ENCODE measurements at places on chromosomes 13 and 19.

DNA sequence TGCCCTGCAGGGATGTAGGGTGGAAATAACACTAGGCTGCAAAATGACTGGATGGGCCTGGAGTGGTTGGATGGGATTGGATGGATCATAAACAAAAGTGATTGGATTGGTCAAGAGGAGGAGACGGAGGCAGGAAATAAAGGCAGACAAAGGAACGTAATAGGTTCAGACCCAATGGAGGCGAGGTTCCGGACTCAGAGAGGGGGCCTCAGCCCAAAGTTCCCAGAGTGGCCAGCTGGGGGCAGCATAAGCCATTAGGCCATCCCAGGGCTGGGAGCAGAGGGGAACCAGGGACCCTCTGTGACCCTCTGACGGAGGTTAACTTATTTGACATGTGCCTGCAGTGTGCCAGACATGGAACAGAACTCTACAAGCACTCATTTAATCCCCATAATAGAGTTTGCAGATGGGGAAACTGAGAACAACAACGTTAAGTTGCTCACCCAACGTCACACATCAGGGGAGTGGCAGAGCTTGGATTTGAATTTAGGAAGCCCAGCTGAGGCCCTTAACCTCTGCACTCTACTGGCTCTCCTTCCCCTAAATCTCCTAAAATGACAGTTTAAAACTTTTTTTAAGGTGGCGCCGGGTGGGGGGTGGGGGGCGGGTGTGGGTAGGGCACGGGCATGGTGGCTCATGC, 15.3 kb upstream of the MAP1S start:
- DNase-seq, result no peak

GRCh38 chr13:47168066-47168465, 271.2 kb upstream of the HTR2A start:
- no peak for DNase-seq

DNA sequence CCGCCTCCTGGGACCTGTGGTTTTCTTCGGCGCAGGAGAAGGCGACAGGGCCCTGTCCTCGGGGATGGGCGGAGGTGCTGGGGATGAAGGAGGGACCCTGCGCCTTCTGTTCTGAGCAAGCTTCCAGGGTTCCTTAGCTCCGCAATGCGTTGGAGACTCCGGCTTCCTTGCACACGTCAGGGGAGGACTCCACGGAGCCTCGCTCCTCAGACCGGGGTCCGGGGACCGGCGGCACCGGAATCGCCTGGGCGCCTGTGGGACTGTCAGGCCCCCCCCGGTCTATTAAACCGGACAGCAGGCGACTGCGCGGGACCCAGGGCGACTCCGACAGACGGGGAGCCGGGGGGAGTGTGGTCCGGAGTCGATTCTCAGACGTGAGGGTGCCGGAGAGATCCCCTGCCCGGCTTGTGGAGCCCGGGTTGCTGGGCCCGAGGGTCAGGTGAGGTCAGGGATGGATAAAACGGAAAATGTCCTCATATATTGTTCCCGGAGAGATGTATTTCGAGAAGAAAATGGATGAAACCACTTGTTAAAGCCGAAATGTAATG, 227.4 kb downstream of the TEX29 start:
- DNase-seq, result no peak

DNA sequence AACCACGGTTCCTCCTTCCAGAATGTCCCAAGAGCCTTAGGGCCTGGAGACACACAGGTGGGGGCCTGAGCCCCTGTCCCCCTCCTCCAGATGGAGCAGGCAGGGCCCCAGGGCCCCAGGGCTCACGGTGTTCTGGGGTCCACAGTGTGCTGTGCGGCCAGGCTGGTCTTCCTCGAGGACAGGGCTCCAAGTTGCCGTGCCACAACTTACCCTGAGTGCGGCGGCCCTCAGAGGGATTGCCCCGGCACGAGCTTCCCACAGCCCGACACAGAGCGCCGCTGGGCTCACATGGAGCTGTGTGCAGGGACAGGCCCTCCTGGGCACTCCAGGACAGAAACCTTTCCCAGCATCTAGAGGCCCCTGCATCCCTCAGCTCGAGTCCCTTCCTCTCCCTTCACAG, 160.8 kb downstream of the KDM4B start:
- DNase-seq, result no peak

DNA sequence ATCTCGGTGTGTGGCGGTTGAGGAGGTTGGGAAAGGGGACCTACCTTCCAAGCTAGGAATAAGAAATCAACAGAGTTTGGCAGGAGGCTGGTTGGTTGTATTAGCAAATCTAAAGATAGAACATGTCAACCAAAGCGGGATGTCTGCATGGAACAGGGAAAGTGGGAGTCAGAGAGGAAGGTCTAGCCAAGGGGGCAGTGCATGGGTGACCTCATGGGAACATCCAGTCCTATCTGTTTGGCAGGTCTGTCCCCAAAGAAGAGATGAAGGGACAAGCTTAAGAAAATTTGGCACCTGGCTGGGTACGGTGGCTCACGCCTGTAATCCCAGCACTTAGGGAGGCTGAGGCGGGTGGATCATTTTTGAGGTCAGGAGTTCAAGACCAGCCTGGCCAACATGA, 118.7 kb upstream of the TSC22D1 start:
- DNase-seq, result no peak

GRCh38 chr13:23069566-23069965, 111.2 kb upstream of the SGCG start:
- no peak for DNase-seq

DNA sequence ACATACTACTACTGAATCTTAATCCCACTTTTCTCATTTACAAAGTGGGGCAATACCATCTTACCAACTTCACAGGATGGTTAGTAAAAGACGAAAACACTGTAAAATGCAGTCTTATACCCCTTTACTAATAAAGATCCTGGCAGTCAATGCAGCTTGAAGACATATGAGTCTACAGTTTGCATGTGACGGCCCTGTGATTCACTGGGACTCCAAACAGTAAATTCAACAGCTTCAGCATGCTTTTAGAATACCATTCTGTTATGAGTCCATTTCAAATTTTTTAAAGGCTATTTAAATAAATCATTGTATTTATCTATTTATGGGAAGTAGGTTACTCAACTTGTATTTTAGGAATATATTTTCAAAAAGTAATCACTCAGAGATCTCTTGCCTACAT, 629.1 kb downstream of the LIG4 start:
- no peak for DNase-seq

DNA sequence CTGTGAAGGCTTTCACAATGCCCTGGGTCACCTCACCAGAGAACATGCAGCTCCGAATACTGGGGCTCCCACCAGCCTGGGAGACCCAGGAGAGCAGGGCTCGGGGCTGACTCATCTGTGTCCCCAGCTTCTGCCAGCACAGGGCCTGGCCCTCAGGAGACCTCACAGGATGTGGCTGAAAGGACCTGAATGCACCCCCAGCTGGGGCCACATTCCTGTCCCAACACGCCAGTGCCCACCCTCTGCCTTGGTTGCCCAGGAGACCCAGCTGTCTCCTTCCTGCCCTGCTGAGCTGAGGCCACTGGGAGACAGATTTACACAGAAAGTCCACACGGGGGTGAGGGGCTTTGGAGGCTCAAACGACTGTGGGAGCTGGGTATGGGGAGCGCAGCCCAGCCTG, 11.9 kb downstream of the BCAT2 start:
- DNase-seq, result no peak

DNA sequence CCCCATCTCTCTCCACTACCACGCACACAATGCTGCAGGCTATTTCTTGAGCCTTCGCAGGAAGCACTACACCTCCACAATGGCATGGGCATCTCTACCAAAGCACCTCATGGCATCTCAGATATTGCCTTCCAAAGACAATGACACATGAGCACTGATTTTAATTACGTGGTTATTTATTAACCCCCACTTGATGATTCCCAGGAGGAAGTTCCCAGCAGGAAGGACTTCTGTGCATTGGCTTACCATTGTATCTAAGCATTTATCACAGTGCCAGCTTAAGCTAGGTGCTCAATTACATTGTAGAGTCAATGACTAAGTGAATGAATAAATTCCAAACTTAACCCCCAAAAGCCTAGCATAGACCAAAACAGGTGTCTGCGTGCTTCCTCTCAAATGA, 101.4 kb downstream of the ABCC4 start:
- DNase-seq, result no peak

DNA sequence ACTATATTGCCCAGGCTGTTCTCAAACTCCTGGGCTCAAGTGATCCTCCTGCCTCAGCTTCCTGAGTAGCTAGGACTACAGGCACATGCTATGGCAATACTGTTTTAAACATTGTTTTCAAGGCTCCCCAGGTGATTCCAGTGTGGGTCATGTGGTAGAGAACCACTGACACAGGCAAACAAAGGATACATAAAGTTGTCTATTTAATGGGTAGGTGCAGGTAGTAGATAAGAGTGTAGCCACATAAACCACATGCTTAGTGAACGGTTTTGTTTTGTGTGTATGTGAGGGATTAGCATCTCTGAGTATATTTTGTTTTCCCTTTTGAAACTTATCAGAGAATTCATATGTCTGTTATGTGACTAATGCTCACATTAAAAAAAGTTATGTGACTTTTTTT, 36.7 kb downstream of the USPL1 start:
- DNase-seq, result no peak

GRCh38 chr13:25608181-25608580, 236.4 kb downstream of the ATP8A2 start:
- DNase-seq, result no peak

DNA sequence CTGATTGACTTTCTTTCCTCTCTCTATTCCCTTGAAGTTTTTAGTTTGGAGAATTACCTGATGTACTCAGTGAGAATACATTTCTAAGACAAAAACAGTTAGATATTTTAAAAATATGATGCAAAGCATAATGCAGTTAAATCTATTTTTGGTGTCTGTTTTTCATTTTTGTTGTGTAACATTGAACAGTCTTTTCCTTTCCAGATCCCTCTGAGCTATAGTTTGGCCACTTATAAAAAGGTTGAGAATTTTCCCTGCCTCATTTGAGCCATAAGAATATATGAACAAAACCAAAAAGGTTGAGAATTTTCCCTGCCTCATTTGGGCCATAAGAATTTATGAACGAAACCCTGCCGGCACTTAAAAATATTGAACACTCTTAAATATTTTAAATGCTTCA, 57.0 kb upstream of the IPO5 start:
- no peak for DNase-seq

GRCh38 chr19:3150739-3151329, 15.0 kb downstream of the GNA15 start:
- no peak for DNase-seq

- DNase-seq, result no peak
Observed at GRCh38 chr13:98398581-98398980, 178.3 kb downstream of the STK24 start.

- no peak for DNase-seq
Observed at GRCh38 chr19:39833160-39833463, 850 bp downstream of the DYRK1B start.

DNA sequence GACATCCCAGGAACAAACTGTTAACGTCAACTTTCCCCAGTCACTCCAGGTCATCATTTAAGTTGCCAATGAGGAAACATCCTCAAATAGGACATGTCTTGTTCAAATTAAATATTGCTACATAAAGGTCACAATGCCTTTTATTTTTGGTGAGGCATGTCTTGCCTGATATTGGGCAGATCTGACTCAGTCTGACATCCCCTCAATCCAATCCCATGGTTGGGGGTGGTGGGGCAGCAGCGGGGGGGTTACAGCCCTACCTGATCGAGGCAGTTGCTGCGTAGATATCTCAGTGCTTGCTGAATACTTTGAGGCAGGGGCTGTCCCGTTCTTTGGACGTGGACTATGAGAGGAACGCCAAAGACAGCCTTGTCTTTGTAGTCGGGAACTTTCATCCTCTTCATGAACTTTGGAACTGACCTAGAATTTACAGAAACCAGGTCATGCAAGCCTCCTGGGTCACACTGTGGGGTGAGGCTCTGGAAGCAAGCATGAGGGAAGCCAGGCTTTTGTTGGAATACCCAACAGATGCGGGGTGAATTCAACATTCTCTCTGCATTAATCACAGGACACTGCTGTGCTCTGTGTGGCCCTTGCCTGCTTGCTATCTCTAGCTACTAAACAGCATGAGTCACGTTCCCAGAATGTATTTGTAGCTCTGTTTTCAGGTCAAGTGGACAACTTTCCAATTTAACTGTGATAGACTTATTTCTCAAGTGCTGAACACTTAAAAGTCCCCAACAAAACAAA, 109.8 kb downstream of the KL start:
- peak; percentile 89 for DNase-seq

- DNase-seq, result peak; percentile 93
Observed at GRCh38 chr19:37468961-37469777, at the start of gene ZNF570. ZNF570 (plus strand) TSS chr19:37469356; CDS start chr19:37470355, 999 bp downstream.

GRCh38 chr13:21673789-21674489, 3.1 kb downstream of the FGF9 start:
- DNase-seq, result peak; percentile 61

DNA sequence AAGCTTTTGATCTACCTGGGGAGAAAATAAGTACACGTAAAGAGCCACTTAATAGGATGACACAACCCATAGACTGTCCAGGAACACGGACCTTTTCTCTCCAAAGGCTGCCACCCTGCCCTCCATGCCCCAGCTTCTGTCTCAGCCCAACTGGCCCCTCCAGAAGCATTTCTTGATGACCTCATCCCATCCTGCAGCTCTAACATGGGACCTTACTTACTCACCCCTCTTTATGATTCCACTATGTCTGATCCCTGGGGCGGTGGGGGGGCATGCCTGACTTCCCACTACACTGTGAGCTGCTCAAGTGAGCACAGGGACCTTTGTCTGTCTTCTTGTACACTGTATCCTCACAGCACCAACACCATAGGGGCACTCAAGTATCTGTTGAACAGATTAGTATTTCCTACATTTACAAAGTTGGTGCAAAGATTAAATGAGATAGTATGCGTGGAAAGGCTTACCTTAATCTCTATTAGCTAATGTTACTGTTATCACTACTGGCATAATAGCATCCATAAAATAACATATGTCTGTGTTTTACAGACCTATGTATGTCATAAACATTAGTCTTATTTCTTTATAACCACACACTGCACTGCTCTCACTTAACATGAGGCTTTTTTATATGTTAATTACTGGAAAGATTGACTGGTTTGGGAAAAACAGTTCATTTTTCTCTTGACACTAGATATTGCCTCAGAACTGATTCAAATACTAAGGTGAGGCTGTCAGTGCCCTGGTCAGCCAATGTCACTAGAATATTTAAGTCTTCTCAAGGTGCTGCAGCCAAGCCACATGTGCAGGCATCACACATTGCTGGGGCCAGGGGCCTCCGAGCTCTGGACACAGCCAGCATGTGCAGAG, 100.9 kb downstream of the FOXO1 start:
- no peak for DNase-seq

DNA sequence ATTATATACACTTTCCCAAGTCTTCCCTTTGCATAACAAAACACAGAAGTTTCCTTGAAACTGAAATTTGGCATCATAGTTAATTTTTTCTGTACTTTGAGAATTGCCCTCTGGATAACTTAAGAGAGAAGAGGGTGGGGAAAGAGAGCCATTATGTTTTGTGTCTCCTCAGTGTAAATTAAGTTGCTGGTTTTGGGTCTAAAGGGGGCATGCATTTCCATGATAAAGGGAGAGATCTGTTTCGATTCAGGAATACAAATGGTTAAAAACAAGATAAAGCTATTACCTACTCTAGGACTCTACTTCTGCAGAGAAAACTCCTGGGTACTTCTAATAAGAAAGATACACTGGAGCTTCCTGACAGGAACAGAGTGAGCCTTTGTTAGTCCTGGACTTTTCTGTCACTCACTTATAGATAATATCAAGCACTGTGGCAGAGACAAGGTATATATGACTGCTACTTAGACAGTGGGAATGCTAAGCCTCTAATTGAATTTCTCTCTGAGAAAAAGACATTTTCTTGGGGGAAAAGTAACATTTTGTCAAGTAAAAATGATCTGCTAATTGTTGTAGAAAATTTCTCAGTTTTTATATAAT, 142.8 kb upstream of the PCDH9 start:
- no peak for DNase-seq
